Activated T-cell treated with anti-CD3 and anti-CD28 coated beads for 48 hours (primary cell): ENCODE measurements at places on chromosomes 1 and 21.

GRCh38 chr1:92085727-92086126, 5.6 kb downstream of the BTBD8 start:
- no peak for DNase-seq

GRCh38 chr1:180952657-180953013, 39.9 kb downstream of the KIAA1614 start:
- no peak for DNase-seq

GRCh38 chr1:17403081-17403480, 31.1 kb downstream of the PADI6 start:
- no peak for DNase-seq

DNA sequence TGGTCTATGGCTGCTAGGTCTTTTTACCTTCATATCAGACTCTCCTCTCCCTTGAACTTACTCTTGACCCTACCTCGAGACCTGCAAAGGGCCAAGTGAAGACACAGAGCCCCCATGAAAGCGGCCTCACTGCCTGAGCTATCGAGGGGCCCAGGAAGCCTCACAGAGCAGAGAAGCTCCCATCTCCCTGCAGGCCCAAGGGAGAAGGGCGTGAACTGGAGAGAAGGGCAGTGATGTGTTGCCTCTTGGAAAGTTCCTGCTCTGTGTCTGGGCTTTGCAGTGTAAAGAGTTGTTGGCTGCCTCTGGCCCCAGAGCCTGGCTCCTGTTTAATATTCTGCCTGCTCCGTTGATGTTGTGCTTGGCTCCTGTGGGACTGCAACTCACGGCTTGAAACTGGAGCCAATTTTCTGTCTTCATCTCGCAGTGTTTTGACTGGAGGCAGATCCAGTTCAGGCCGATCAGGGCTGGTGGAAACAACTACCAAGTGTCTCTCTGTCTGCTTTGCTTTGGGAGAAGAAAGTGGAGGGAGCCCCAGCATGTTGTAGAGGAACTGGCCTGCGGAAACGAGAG, 4.3 kb downstream of the SERTAD4 start:
- DNase-seq: no peak

DNA sequence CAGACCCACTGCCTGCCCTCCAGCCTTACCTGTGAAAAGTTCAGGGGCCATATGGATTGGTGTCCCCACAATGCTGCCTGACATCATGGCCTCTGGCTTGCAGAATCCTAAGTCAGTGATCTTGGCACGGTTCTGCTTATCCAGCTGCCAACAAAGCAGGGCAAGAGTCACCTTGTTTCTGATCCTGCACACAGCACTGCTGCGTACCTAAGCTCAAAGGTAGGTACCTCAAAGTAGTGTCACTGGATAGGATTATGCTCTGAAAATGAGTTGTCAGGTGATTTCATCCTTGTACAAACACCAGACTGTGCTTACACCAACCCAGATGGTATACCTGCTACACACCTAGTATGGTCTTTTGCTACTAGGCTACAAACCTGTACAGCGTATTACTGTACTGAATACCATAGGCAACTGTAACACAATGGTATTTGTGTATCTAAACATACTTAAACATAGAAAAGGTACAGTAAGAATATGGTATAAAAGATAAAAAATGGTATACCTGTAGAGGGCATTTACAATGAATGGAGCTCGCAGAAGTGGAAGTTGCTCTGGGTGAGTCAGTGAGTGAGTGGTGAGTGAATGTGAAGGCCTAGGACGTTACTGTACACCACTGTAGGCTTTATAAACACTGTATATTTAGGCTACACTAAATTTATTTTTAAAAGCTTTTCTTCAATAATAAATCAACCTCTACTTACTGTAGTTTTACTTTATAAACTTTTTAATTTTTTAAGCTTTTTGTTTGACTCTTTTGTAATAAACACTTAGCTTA, 29.1 kb upstream of the RBBP5 start:
- no peak for DNase-seq

- DNase-seq: no peak
Observed at GRCh38 chr1:226274138-226274537, 34.8 kb downstream of the LIN9 start.

- no peak for DNase-seq
Observed at GRCh38 chr1:112429749-112430148, 33.7 kb downstream of the CTTNBP2NL start.

- DNase-seq: no peak
Observed at GRCh38 chr1:40363721-40364120, 9.8 kb upstream of the SMAP2 start.

DNA sequence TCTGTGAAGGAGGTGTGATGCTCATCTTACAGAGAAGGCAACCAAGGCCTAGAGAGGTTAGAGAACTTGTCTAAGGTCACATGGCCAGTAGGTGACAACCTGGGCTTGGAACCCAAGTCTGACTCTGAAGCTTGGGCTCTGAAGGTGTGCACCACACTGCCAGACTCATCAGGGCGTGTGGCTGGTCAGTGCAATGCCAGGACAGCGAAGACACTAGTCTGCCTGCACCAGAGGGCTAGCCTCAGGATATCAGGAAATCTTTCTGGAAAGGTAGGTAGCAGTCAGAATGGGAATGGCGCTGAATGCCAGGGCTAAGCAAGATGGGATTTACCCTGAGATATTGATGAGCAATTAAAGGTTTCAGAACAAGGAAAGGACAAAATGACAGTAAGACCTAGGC, 34.9 kb downstream of the ELK4 start:
- DNase-seq: no peak

- DNase-seq: no peak
Observed at GRCh38 chr1:32494196-32494595, 29.3 kb downstream of the ZBTB8B start.

DNA sequence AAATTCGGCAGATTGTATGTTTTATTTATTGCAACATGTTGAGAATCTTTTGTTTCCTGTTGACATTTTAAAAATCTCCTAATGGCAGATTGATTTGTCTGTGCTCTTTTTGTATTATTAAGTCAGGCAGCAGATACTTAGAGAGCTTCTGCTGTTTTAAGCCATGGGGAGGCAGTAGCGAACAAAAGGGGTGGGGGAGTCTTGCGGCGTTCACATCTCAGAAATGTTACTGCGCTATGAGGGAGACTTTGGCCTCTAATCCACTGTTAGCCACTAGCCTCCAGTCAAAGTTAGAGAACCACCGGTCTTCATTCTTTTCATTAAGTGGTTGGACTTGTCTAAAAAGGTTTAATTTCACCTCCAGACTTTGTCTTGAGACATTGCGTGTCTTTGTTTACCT, 93.6 kb downstream of the DYRK1A start:
- DNase-seq: no peak

GRCh38 chr1:31445951-31446350, 32.9 kb downstream of the SERINC2 start:
- no peak for DNase-seq

GRCh38 chr21:41761211-41761933, 5.5 kb downstream of the RIPK4 start:
- no peak for DNase-seq

DNA sequence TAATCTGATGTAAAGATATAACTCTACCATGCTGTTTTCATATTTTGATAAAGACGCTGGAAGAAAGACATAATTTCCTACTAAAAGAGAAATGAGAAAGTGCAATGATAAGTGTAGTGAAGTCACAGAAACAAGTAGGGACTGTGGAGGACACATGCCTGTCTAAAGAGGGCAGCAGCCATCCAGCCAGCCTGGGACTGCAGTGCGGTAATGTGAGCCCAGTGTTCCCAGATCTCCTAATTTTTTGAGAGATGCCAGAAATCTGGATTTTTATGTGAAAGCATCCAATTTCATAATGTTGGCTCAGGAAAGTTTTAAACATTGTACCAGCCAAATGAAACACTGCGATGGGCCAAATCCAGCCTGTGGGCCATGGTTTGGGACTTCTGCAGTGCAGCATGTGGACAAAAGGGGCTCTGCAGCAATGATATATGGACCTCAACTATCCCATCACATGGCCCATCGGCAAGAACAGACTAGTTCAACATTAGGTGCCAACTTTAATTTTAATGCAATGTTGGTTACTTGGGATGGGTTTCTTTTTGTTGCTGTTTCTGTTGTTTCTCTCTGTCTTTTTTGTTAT, 329.5 kb downstream of the LTN1 start:
- no peak for DNase-seq
